ENCODE measurements at places on chromosomes 5 and 9.

DNA sequence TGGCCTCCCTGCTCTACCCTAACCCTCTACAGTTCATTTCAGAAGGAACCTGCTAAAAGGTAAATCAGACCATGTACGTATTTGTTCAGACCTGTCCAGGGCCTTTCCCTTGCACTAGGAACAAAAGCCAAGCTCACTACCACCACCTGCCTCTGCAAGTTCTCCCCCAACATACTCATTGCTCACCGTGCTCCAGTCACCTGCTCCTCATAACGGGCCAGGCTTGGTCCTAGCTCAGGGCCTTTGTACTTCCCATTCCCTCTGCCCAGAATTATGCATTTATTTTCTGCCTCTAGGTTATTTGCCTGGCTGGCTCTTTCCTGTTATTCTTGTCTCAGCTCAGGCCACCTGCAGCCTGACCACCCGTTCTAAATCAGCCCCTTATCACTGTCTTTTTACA is 4.8 kb upstream of the FGF1 start:
- DNase-seq, result no peak

- DNase-seq, result no peak
Observed at GRCh38 chr9:91491624-91492023, 68.0 kb upstream of the NFIL3 start.

DNA sequence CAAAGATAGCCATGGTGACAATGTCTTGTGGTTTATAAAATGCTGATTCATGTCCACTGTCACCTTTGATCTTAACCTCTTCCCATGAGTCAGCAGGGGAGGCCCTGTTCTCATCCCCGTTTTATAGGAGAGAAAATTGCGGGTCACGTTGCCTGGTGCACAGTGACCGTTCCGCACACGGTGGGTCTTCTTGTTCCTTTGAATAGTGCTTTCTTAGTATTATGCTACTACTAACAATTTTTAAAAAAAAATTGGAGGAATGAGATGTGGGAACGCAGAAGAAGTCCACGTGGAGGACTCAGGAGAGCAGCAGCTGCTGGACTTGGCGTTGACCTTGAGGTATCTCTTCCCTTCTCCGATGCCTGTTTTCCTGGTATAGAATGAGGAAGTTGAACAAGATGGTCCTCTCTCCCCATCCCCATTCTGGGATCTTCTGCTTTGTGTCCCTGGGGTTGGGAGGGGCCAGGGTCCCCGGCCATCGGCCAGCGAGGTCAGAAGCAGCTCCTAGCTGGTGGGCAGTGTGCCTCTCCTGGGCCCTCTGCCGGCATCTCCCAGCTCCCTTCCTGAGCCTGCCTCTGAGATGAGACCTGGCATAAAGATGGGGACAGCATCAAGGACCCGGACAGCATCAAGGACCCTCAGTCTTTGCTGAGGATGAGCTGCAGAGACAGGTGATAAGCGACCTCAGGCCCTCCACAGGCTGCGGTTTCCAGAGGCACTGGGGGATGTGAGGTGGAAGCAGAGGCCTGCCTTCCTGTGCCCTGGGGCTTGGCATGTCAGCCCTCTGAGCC is 143.9 kb downstream of the C9orf50 start:
- no peak for DNase-seq

- no peak for DNase-seq
Observed at GRCh38 chr9:36980148-36980974, 53.7 kb downstream of the PAX5 start.

- peak; percentile 61 for DNase-seq
Observed at GRCh38 chr5:54440456-54440893, 15.0 kb upstream of the HSPB3 start.

DNA sequence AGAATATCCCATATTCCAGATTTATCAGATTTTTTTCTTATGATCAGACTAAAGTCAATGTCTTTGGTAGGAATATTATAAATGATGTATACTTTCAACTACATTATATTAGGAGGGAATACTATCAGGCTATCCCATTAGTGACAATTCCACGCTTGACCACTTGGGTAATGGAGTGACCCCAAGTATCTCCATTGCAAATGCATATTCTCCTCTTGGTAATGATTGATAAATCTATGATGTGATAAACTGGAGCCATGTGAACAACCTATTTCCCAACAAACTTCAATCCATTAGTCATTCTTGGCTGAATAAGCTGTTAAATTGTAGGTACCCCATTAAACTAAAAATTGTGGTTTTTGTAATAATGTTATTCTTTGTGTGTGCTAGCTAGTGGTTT is 12.2 kb upstream of the MPDZ start:
- DNase-seq, result no peak

GRCh38 chr5:20833081-20833627 is 845.2 kb upstream of the CDH18 start:
- no peak for DNase-seq

DNA sequence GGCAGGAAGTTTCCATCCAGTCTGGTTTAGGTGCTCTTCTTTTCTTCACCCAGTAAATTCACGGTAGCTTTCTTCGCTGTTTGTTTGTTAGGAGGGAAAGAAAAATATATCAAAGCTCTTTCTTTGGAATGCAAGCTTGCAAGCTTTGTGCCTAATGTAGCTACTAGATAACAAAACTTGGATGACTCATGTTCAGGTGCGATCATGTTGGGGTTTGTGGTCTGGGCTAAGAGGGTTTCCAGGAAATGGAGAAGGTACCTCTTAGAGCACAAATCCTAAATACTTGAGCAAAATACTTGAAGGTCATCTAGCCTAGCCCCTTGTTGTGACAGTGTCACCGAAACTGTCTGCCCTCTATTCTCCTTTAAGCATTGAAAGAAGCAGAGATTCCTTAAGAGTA is 17.7 kb downstream of the SRP19 start:
- DNase-seq, result peak; percentile 77

GRCh38 chr5:55222985-55223811 is 3.9 kb downstream of the MCIDAS start:
- DNase-seq, result no peak
